Thoracic aorta (tissue), 2 donors: ENCODE measurements at places on chromosomes 6 and 20. TPM values are rescaled to one million over a fixed set of nuclear protein-coding genes. Genes with fewer than 3 reads are reported as not detected.
A peak's percentile ranks its signal among the peaks of the same experiment; 100 is the strongest.

DNA sequence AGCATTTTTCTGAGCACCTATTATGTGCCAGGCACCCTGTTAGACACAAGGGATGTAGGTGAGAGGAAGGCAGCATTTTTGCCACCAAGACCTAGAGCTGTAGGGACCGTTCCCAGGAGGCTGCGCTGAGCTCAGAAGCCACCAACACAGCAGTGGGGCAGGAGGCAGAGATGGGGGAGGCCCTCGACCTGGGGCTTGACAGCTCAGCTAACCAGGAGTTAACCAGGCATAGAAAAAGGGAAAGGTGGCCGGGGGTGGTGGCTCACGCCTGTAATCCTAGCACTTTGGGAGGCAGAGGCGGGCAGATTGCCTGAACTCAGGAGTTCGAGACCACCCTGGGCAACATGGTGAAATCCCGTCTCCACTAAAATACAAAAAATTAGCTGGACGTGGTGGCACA lies 29.5 kb downstream of the KIF25 start:
- no peak for DNase-seq
- H3K36me3 ChIP-seq: no peaks in the 10 kb centered on the region
- H3K27me3 ChIP-seq: no peaks in the 10 kb centered on the region
- no peaks in the 10 kb centered on the region for H3K4me1 ChIP-seq
- no peak overlapping the region for H3K27ac ChIP-seq
- no peak overlapping the region for H3K4me3 ChIP-seq

DNA sequence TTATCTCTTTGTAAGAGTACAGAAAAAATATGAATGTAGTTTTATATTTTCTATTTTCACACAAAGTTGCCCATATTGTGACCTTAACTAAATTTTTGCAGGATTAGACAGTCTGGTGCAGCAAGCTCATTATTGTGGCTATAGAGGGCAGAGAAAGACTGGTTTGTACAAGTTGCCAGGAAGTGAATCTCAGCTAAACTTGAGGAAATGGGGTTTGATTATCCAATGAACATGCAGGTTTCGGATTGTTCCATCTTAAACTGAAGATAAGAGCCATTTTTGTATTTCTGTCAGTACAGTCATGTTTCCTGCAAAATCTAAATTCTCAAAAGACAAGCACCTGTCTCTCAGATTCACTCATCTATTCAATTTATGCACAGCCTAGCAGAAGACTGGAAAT lies 390.9 kb downstream of the MMUT start:
- H3K4me3 ChIP-seq: no peak overlapping the region
- no peak for DNase-seq
- no peaks in the 10 kb centered on the region for H3K36me3 ChIP-seq
- no peaks in the 10 kb centered on the region for H3K4me1 ChIP-seq
- no peaks in the 10 kb centered on the region for H3K27me3 ChIP-seq
- no peak overlapping the region for H3K27ac ChIP-seq

- no peak for DNase-seq
- no peak overlapping the region for H3K4me3 ChIP-seq
- no peak overlapping the region for H3K27ac ChIP-seq
- no peaks in the 10 kb centered on the region for H3K27me3 ChIP-seq
Observed at GRCh38 chr20:49814057-49814694, 1.5 kb downstream of the SLC9A8 start.

Gene LAMP5
- total RNA-seq: not detected

GRCh38 chr20:38609815-38610214 lies 8.2 kb downstream of the ARHGAP40 start:
- H3K36me3 ChIP-seq: no peaks in the 10 kb centered on the region
- H3K4me1 ChIP-seq: no peaks in the 10 kb centered on the region
- no peaks in the 10 kb centered on the region for H3K27me3 ChIP-seq
- DNase-seq: no peak
- no peak overlapping the region for H3K27ac ChIP-seq

GRCh38 chr6:9711365-9711764 lies 703.5 kb downstream of the TFAP2A start:
- no peaks in the 10 kb centered on the region for H3K4me1 ChIP-seq
- no peak overlapping the region for H3K27ac ChIP-seq

GRCh38 chr6:108635505-108636226 lies 74.9 kb downstream of the FOXO3 start:
- no peak for DNase-seq
- no peaks in the 10 kb centered on the region for H3K27me3 ChIP-seq
- H3K27ac ChIP-seq: no peak overlapping the region
- H3K4me3 ChIP-seq: no peak overlapping the region
- H3K4me1 ChIP-seq: peaks cover 66% of the 10 kb centered on the region

Gene GABRR1
- total RNA-seq: not detected

Gene PRKN
- 23.8 TPM for total RNA-seq

Gene ZC2HC1B
- not detected for total RNA-seq

- H3K27ac ChIP-seq: peak overlapping the region; percentile 59
- peaks cover 58% of the 10 kb centered on the region for H3K4me1 ChIP-seq
- no peaks in the 10 kb centered on the region for H3K27me3 ChIP-seq
- DNase-seq: no peak
Observed at GRCh38 chr6:109305028-109305427, 77.2 kb downstream of the CD164 start.

Gene TXLNB
- total RNA-seq: 0.49 TPM

Gene GPX5
- not detected for total RNA-seq

Gene ZNF318
- total RNA-seq: 24.1 TPM

DNA sequence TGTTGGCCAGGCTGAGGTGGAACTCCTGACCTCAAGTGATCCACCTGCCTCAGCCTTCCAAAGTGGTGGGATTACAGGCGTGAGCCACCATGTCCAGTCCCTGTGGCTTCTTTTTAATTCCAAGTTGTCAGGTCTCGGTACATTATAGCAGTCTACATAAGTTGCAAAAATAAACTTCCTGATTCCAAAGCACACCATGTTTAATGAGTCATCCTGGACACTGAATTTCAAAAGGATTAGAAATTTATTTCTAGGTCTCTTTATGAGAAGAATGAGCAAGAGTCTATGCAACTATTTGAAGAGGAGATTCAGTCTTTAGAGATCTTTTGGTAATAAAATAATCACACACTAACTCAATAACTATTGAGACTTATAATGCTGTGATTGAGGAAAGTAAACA lies 63.9 kb upstream of the MCHR2 start:
- H3K27me3 ChIP-seq: no peaks in the 10 kb centered on the region
- H3K36me3 ChIP-seq: no peaks in the 10 kb centered on the region
- no peak overlapping the region for H3K4me3 ChIP-seq
- DNase-seq: no peak
- no peak overlapping the region for H3K27ac ChIP-seq
- H3K4me1 ChIP-seq: no peaks in the 10 kb centered on the region

Gene LMBRD1
- total RNA-seq: 44.0 TPM

- no peak overlapping the region for H3K4me3 ChIP-seq
- H3K27ac ChIP-seq: no peak overlapping the region
- H3K4me1 ChIP-seq: no peaks in the 10 kb centered on the region
- H3K27me3 ChIP-seq: no peaks in the 10 kb centered on the region
- H3K36me3 ChIP-seq: no peaks in the 10 kb centered on the region
- DNase-seq: no peak
Observed at GRCh38 chr6:119830494-119831295, 481.1 kb upstream of the MAN1A1 start.

DNA sequence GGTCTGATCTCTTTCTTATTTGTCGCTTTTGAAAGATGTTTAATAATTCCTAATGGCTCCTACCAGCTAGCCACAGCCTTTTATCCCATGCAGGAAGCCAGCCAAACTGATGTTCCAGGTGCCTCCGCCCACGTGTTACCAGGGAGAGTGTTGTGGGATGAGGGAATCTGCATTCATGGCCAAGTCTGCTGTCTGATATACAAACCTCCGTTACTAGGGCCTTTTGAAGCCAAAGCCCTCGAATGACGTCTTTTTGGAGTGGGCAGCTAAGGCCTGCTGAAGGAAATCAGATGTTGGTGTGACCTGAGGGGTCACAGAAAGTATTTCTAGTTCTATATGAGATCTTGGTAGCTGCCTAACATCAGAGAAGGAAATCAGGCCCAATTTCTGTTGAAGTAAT lies 21.3 kb downstream of the STK35 start:
- no peaks in the 10 kb centered on the region for H3K36me3 ChIP-seq
- H3K4me1 ChIP-seq: peaks cover 51% of the 10 kb centered on the region
- no peak overlapping the region for H3K27ac ChIP-seq

Gene KCNQ2
- not detected for total RNA-seq

- H3K27me3 ChIP-seq: no peaks in the 10 kb centered on the region
- DNase-seq: no peak
- peaks cover 4% of the 10 kb centered on the region for H3K4me1 ChIP-seq
- peak overlapping the region; percentile 77 for H3K4me3 ChIP-seq
- no peaks in the 10 kb centered on the region for H3K36me3 ChIP-seq
- no peak overlapping the region for H3K27ac ChIP-seq
Observed at GRCh38 chr6:161272635-161273273, 1.1 kb downstream of the AGPAT4 start.

Gene FKBP1C
- total RNA-seq: not detected

Gene TRAPPC3L
- total RNA-seq: not detected

- H3K36me3 ChIP-seq: no peaks in the 10 kb centered on the region
- H3K27me3 ChIP-seq: no peaks in the 10 kb centered on the region
- H3K4me1 ChIP-seq: no peaks in the 10 kb centered on the region
- no peak overlapping the region for H3K27ac ChIP-seq
Observed at GRCh38 chr20:20831794-20832193, 119.3 kb upstream of the RALGAPA2 start.

Gene PRICKLE4
- total RNA-seq: 3.1 TPM

DNA sequence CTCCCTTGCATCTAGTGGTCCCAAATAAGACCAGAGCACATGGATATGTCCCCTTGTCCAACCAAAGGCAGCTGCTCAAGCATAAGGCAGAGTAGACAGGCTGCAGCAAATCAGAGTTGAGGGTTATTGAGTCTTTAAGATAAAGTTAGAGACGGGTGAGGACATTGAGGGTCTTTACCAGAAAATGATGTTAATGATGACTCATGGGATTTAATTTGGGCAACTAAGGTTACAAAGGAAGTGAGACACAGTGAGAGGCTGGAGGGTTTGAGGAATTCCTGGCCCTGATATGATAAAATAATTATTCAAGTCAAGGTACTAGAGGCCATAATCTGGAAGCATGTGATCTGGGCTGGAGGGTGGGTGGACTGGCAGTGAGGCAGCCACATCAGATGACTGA lies 133.6 kb downstream of the ALDH8A1 start:
- no peaks in the 10 kb centered on the region for H3K36me3 ChIP-seq
- H3K27me3 ChIP-seq: no peaks in the 10 kb centered on the region
- H3K4me1 ChIP-seq: no peaks in the 10 kb centered on the region
- H3K27ac ChIP-seq: no peak overlapping the region
- no peak for DNase-seq
- H3K4me3 ChIP-seq: no peak overlapping the region

DNA sequence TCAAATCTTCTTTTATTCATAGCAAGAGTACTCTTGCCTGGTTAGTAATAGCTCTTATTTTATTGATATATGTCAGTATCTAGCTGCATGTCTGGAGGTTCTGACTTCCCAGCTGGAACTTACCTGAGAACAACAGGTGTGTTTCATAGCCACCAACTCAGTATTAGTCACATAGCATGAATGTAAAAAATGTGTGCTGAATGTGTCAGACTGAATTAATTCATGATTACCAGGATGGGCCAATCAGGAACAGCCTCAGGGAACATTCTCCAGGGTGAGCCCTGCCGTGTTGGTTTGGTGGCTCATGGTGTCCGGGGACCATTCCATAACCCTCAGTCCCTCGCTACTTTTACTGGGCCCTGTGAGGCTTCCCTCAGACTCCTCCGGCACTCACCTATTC lies 99.7 kb downstream of the TULP4 start:
- peaks cover 5% of the 10 kb centered on the region for H3K36me3 ChIP-seq
- peaks cover 24% of the 10 kb centered on the region for H3K4me1 ChIP-seq
- H3K27me3 ChIP-seq: no peaks in the 10 kb centered on the region
- H3K27ac ChIP-seq: no peak overlapping the region
- no peak for DNase-seq
- H3K4me3 ChIP-seq: no peak overlapping the region

DNA sequence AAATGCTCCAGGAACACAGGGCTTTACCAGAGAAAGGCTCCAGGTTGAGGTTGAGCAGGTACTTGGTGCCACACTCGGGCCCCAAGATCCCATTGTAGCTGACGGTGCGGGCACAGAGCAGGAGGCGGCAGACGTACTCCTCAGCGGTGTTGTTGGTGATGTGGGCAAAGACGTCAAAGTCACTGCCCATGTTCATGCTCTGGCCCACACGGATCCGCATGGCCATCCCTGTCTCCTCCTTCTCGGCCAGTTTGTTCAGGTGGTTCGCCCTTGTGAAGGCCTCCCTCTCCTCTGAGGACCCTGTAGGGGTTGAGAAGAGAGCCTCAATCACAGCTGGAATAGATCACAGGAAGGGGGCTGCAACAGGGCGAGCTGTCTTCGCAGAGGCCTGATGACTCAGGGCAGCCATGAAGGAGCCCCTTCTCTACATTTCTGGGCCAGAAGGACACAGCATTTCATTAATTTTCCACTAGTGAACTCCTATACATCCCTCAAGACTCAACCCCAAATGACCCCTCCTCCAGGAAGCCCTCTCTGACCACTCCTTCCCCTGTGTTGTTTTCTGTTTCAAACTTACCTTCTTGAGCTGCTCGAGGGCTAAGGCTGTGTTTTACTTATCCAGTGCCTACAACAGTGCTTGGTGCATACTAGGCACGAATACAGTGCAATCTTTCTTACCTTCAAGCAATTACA lies 26.8 kb downstream of the TGM2 start:
- no peak overlapping the region for H3K4me3 ChIP-seq
- H3K27ac ChIP-seq: no peak overlapping the region
- H3K27me3 ChIP-seq: no peaks in the 10 kb centered on the region

DNA sequence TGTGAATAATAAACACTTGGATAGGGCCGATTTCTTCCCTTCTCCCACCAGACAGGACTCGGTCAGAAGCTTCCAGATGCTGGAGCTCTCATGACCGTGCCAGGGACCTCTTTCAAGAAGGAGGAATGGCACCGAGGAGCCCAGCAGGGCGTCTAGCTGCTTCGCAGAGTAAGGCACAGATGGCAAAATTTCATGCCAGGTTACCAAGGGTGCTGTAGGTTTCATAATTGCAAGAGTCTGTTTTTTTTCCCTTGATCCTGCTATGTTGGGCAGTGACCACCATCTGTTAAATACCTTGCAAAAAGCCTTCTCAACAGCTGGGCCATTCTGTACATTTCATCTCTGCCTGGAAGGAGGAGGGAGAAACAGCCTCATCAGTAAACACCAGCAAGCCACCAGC lies 111.8 kb downstream of the EDN3 start:
- H3K4me3 ChIP-seq: no peak overlapping the region
- DNase-seq: no peak
- no peaks in the 10 kb centered on the region for H3K36me3 ChIP-seq

GRCh38 chr6:146543211-146543939 lies at the start of gene RAB32:
Gene RAB32 (plus strand): TSS chr6:146543833. CDS start chr6:146543872, 39 bp downstream.
- H3K27me3 ChIP-seq: no peaks in the 10 kb centered on the region
- H3K27ac ChIP-seq: peak within 1 kb of the TSS; percentile 92
- no peaks in the 10 kb centered on the region for H3K36me3 ChIP-seq
- peaks cover 36% of the 10 kb centered on the region for H3K4me1 ChIP-seq
- peak; percentile 67 for DNase-seq
- H3K4me3 ChIP-seq: peak within 1 kb of the TSS; percentile 95
